ENCODE measurements at places on chromosomes 11 and 22.

DNA sequence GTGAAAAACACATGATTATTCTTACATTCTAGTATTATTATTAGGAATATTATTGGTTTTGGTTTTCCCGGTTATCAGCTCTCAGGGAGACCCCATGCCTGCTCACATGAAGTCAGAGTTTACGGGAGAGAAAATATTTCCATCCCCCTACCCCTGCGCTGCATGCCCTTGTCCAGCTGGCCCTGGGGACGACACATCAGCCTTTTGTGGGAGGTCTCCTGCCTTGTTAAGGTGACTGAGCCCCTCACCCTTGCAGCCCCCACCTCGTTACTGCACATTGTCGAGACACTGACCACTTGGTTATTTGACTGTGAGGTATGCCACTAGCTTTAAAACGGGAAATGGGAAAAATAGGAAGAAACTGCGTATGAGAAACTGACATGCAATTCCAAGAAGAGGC lies 63.0 kb downstream of the PARVG start:
- DNase-seq: no peak

DNA sequence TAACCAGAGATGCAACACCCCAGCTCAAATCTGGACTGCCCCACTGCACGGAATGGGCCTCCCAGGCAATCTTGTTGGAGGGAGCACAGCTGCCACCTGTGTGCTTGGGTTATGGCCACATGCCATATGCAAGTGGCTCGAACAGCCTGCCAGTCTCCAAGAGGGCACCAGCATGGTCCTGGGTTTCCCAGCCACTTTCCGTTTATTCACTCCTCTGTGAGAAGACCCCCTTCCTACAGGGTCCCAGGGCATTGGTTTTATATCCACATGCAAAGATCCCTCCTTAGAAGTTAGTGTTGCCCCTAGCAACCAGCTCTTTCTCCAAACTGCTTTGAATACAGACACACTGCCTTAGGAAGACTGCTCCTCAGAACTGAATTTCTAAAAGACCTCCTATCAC lies 487.8 kb downstream of the BUD13 start:
- DNase-seq: no peak

DNA sequence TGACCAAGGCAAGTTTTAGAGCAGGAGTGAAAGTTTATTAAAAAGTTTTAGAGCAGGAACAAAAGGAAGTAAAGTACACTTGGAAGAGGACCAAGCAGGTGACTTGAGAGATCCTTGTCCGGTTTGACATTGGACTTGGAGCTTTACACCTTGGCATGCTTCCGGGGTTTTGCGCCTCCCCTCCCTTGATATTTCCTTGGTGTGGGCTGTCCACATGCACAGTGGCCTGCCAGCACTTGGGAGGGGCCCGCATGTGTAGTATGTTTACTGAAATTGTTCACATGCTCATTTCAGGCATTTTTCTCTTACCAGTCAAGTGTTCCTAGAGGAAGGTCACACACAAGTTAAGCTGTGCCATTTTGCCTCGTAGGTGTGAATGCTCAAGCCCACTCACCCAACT lies 19.0 kb upstream of the THRSP start:
- no peak for DNase-seq

DNA sequence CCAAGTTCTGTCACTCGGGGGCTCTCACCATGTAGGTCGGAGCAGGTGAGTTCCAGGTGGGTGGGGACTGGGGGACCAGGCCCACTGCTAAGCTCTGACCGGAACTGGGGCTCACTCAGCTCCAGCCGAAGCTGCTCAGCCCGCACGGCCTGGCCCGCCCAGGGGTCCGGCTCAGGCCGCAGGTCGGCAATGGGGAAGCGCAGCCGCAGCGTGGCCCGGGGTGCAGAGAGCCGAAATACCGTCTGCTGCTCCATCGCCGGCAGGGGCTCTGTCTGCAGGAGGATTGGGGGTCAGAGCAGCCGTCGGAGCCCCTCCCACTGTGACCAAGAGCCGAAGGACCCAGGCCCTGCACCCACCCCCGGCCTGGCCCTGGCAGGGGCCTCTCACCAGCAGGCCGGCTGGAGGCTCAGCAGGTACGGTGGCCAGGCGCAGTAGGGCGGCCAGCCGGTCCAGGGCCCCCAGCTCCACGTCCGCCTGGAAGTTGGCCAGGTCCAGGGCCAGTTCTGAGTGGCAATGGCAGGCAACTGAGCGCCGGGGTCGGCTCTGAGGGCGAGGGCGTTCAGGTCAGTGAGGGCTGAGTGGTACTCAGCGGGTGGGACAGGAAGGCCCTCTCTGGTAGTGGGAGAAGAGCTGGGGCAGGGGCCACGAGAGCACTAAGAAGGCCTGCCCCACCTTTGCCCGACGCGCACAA lies 7.2 kb downstream of the ATG2A start:
- DNase-seq: no peak

DNA sequence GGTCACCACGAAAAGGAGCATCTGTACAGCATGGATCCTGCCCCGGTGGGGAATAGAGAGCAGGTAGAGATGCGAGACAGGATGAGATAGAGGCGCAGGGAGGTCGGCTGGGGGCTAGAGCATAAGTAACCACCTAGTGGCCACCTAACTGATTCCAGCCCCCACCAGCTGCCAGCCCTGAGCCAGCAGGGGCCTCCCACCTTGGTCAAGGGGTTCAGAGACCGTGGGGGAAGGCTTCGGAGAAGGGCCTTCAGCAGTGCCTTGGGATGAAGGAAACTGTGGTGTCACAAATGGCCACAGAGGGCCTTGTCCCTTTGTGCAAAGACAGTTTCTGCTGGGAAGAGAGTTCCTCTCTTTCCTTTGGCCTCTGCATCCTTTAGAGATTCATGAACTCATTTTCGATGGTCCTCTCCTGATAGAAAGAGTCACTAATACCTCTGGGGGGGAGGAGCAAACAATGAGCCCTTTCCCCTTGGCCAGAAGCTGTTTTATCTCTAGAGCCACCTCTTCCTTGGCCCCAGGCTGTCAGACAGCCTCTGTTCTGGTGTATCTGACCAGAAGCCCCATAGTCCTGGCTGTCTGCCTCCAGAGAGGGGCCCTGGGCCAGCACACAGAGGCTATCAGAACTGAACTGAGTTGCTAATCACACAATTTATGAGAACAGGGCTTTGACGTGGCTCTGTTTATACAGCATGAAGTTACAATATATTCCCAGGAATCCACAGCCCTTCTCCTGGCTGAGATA lies 146.0 kb downstream of the PARVA start:
- no peak for DNase-seq

DNA sequence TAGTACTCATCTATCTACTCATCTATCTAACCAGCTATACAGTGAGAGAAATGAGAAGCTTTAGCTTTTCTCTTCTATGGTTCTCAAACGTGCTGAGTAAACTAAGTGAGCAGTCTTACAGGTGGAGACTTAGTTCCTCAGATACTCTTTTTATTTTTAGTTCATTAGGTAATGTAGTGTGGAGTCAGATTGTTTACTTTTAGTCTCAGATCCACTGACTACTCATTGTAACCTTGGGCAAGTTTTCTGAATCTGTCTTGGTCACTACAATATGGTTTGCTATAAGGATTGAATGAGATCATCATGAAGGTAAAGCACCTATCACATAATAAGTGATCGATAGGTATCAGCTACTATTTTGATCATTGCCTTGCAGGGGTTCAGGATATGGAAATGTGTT lies 160.1 kb downstream of the RAB38 start:
- no peak for DNase-seq

DNA sequence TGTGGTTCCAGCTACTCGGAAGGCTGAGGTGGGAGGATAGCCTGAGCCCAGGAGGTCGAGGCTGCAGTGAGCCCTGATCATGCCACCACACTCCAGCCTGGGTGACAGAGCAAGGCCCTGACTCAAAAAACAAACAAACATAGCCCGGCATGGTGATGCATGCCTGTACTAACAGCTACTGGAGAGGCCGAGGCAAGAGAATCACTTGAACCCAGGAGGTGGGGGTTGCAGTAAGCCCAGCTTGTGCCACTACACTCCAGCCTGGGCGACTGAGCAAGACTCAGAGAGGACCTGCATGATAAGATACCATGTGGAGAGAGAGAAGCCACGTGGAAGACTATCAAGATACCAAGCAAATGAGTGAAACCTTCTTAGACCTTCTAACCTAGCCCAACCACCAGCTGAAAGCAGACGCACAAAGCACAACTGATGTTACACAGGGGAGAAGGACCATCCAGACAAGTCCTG lies 36.1 kb downstream of the AMBRA1 start:
- no peak for DNase-seq

All from AG04450 (cell line).